Dermis blood vessel endothelial cell (primary cell): ENCODE measurements at places on chromosomes 6 and 20. TPM values are rescaled to one million over a fixed set of nuclear protein-coding genes. Genes with fewer than 3 reads are reported as not detected.

The CCN6 gene
- total RNA-seq, result not detected in 2 replicates

The BYSL gene
- 15.8 and 22.1 TPM in 2 replicates for total RNA-seq

The PRDM13 gene
- not detected in 2 replicates for total RNA-seq

The SULF2 gene
- 92.1 and 131 TPM in 2 replicates for total RNA-seq

The PRKN gene
- 0.34 and 0.56 TPM in 2 replicates for total RNA-seq

The OR2B6 gene
- total RNA-seq, result not detected in 2 replicates

The EEF1A2 gene
- total RNA-seq, result 5.0 and 5.3 TPM in 2 replicates

The BMP5 gene
- not detected in 2 replicates for total RNA-seq

The NFYA gene
- 16.2 and 22.6 TPM in 2 replicates for total RNA-seq

The MEI4 gene
- total RNA-seq, result under 0.01 TPM in 1 of 2 replicates, not detected in the other

The MTHFD1L gene
- total RNA-seq, result 38.6 and 56.4 TPM in 2 replicates

The VPS52 gene
- 33.7 and 38.5 TPM in 2 replicates for total RNA-seq

The COL9A3 gene
- total RNA-seq, result 1.3 and 1.9 TPM in 2 replicates

The CGAS gene
- 4.1 and 8.7 TPM in 2 replicates for total RNA-seq
